IPS DF 6.9 (cell line): ENCODE measurements at places on chromosomes 5 and 9.

- DNase-seq: no peak
These were observed 118.1 kb downstream of the C9orf152 start for GRCh38 chr9:110089681-110090370.

- no peak for DNase-seq
These were observed 42.7 kb upstream of the RETREG1 start for GRCh38 chr5:16659536-16659935.

- DNase-seq: no peak
These were observed 11.3 kb downstream of the MYMK start for GRCh38 chr9:133513214-133514100.

DNA sequence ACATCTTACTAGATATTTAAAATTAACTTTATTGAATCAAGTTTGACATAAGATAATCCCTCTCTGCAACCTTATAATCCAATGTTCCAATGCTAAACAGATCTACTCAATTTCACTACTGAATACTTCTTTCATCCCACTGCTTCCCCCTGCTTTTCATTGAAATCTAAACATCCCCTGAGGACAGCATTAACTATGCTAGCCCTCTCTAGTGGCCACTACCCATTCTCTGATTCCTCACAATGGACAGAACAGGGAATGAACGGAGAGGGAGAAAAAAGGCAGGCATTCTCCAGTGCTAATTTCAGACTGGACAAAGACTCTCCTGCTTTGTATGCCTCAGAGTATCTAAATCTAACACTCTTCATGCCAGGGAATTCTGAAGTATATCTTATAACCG is 54.3 kb upstream of the RGS7BP start:
- DNase-seq: no peak

- no peak for DNase-seq
These were observed 9.0 kb upstream of the PRR7 start for GRCh38 chr5:177437623-177438022.

DNA sequence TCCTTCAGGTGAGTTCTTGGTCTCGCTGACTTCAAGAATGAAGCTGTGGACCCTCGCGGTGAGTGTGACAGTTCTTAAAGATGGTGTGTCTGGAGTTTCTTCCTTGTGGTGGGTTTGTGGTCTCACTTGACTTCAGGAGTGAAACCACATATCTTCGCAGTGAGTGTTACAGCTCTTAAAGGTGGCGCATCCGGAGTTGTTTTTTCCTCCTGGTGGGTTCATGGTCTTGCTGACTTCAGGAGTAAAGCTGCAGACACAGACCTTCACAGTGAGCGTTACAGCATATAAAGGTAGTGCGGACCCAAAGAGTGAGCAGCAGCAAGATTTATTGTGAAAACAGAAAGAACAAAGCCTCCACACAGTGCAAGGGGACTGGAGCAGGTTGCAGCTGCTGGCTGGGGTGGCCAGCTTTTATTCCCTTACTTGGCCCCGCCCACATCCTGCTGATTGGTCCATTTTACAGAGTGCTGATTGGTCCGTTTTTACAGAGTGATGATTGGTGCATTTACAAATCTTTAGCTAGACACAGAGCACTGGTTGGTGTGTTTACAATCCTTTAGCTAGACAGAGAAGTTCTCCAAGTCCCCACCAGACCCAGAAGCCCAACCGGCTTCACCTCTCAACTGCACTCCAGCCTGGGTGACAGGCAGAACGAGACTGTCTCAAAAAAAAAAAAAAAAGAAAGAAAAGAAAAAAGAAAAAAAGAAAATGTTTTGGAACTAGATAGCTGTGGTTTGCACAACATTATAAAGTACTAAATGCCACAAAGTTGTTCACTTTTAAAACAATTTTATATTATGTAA is 9.1 kb upstream of the ERMP1 start:
- DNase-seq: no peak

GRCh38 chr9:95820074-95820473 is 55.4 kb upstream of the ERCC6L2 start:
- DNase-seq: no peak

- no peak for DNase-seq
These were observed 45.6 kb upstream of the JADE2 start for GRCh38 chr5:134479839-134480238.

GRCh38 chr9:134525841-134526583 is 115.6 kb upstream of the COL5A1 start:
- DNase-seq: no peak

GRCh38 chr9:627336-627970 is 214.0 kb upstream of the DMRT1 start:
- DNase-seq: no peak

DNA sequence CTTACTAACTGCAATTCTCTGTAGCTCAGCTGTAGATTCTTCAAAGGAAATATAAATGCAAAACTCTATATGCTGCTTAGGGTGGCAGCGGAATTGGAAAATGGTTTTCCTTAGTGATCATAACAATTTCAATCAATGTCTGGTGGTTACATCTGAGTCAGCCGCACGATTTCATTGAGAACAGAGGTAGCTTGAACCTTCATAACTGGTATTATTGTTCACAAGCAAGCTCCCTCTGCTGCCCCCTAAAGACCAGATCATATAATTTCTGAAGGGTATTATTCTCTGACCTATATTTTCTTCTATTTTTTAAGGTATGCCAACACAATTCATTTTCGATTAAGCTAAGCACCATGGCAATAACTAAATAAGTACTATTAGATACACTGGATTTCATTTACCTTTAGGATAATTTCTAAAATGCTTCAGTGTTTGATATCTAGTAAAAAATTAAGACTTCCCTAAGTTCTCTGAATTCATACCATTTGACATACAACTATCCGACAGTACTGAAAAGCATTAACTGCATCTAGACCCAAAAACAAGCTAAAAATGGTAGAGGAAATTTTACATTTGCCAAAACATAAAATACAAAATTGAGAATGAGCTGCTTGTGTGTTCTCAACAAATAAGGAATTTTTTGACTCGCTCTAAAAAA is 181.1 kb upstream of the SPEF2 start:
- no peak for DNase-seq

DNA sequence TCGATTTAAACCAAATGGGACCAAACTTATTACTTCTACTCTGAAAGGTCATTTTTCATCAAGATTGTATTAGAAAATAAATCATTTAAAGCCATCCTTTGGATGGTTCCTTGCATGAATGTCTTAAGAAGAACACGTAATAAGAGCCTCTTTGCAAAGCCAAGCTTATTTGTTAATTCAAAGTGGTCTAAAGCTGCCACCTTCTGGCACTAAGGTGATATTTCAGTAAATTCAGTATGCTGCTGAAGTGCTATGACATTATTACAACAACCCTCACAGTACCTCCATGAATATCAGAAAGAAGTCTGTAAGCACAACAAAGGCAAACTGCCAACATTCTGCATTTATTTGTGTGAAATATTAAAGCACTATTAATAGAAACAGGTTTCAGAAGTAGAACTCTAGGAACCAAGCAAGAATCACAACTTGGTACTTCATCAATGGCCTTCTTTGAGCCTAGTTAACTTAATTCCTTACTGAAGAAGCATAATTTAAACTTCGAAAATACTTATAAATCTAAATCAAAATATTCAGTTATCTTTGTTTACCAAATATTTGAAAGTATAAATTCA is 53.1 kb upstream of the TYRP1 start:
- DNase-seq: peak; percentile 31

DNA sequence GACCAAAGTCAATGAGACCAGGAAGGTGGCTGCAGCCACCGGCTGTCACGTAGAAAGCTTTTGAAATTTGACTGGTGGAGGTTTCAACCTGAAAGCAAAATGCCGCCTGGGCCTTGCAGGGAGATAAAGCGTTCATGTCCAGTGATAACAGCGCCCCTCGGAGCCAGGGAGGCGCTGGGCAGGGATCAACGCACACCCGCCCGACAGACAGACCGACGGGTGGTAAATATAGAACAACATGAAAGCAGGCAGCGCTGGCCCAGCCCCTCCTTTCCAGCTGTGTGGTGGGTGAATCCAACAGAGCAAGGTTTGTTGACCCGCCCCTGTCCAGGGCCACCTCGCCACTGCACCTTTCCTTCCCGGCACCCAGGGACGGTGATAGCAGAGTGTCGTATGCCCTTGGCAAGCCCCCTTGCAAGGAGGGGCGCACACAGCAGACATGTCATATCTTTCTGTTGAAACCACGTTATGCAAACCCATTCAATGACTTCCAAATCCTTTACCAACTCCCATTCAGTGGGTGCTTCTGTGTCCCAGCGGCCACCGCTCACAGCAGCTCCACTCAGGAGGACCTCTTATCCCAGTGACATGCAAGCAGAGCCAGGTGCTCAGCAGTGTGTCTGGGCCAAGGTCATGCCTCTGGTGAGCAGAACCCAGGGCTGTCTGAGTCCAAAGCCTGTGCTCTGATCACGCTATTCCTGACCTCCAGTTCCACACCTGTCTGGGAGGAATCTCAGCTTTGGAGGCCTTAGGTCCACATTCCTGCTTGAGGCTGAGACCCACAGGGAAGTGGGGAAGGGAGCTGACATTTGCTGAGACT is 38.7 kb downstream of the NKX2-5 start:
- no peak for DNase-seq

GRCh38 chr9:90770182-90770738 is 31.4 kb upstream of the SYK start:
- DNase-seq: no peak

DNA sequence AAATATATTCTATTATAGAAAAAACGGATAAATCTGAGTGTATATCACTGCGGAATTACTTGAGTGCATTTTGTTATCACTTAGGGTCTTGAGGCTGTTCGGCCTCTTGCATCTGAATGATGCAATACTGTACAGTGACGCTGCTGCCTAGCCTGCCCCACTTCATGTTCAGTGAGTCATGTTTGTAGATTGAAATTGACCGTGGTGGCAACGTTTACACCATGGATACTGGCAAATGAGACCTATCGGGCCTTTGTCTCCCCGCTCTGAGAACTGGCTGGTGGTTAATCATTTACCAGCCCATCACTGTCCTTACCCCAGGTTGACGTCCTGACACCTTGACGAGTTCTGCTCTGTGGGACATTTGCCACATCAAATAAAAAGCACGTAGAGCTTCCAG is 510.1 kb upstream of the ADAMTS16 start:
- no peak for DNase-seq

GRCh38 chr5:180082633-180083420 is 11.3 kb upstream of the RNF130 start:
- DNase-seq: peak; percentile 89

GRCh38 chr5:126872561-126873354 is 95.8 kb downstream of the LMNB1 start:
- no peak for DNase-seq

DNA sequence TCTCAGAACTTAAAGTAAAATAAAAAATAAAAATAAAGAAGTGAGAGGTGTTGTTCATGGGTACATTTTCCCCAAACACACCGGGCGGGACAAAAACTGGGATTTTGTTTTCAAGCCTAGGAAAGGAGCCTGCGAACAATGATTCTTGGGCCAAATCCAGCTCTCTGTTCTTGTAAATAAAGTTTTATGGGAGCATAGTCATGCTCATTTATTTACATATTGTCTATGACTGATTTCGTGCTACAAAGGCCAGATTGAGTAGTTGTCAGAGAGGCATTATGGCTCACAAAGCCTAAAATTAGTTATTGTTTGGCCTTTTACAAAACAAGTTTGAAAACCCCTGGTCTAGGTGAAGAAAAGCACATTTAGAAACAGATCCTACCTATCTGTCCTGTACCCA is 821.0 kb upstream of the GRAMD2B start:
- DNase-seq: no peak
